Activated naive CD4-positive, alpha-beta T cell treated with anti-CD3 and anti-CD28 coated beads, Interleukin-2, amount 50 U/mL, for 72 hours (primary cell): ENCODE measurements at places on chromosomes 2 and 18. TPM values are rescaled to one million over a fixed set of nuclear protein-coding genes. Genes with fewer than 3 reads are reported as not detected.

Gene DYSF
- total RNA-seq = 0.23 TPM

Gene ERBB4
- total RNA-seq = not detected

Gene PDE1A
- not detected for total RNA-seq

Gene CERKL
- not detected for total RNA-seq

Gene HJURP
- total RNA-seq = 77.3 TPM

Gene CD226
- 42.4 TPM for total RNA-seq

Gene C2orf80
- not detected for total RNA-seq

Gene CHRND
- total RNA-seq = not detected

Gene UGT1A10
- not detected for total RNA-seq

Gene NTSR2
- total RNA-seq = not detected

Gene IL1B
- total RNA-seq = not detected
